Myocyte (in vitro differentiated cells): ENCODE measurements at places on chromosomes 13 and 19.

- no peak for DNase-seq
These were observed 2.9 kb downstream of the KLK15 start for GRCh38 chr19:50830266-50831025.

GRCh38 chr19:28454083-28454482 lies 758.9 kb downstream of the UQCRFS1 start:
- DNase-seq, result no peak

DNA sequence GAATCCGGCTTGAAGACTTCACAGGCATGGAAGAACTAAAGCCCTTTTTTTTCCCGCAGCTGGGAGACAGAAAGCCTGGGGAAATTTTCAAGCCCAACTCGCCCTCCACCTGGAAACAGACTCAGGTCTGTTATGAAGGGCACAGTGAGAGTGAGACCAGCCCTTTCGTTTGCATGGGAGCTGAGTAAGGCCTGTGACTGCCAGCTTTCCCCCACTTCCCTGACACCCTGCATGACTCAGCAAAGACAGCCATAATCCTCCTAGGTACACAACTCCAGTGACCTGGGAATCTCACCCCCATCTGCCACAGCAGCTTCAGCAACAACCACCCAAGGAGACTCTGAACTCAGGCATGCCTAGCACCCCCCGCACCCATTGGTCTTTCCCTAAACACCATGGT lies 87.6 kb upstream of the ZNF91 start:
- DNase-seq, result no peak

DNA sequence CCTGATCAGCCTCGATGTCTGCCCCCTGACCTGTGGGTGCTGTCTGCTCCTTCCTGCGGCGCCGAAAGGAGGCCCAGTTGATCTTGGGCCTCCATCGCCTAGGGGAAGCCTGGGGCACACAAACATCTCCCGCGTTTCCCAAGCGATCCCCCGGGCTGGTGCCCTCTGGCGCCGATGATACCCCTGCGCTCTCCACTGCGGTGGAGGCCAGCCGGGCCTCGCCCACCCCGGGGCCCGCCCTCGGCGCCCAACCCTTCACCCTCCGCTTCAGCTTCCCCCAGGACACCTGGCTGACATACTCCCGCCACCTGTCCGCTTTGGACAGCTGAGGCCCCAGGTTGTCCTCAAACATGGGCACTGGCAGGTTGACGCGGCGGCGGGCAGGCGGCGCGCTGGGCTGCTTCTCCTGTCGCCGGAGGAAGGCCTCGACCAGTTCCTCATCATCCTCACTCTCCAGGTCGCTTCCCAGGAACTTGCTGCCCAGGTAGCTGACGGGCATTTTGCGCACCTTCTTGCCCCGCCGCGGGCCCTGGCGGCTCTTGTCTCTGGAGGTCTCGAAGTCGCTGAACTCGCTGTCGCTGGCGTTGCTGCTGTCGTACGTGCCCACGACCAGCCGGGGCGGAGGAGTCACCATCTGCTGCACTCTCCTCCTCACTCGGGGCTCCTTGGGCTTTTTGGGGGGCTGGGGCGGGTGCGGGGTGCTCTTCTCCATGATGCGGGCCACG lies 1.3 kb downstream of the CCDC8 start:
- no peak for DNase-seq

DNA sequence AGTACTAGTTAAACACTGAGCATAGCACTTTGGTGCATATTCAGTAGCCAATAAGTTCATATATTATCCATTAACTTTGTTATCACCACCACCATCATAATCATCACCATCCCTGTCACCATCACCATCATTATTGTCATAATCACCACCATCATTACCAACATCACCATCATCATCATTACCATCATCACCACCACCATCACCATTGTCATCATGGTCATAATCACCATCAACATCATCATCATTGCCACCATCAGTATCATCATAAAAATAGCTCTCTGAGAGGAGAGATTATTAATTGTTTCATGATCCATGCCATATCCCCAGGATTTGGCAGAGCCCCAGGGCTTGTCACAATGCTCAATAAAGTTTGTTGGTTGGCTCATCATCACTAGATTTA lies 49.3 kb downstream of the MBD3L1 start:
- DNase-seq, result no peak

DNA sequence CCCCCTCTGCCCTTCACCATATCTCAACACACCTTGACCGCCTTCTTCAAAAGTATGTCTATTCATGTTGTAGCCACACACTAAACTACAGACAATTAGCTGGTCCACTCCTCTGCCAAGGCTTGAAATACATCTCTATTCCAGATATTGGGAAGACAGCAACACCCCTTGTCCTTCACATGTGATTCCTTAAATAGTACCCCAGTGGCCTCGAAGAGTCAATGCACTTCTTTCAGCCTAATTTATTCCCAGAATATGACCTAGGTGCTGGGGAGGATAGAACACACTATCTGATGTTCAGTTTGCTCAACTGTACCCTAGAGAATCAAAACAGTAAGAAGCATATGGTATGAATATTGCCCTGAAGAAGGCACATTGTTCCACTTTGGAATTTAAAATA lies 82.4 kb upstream of the DACH1 start:
- DNase-seq, result no peak

DNA sequence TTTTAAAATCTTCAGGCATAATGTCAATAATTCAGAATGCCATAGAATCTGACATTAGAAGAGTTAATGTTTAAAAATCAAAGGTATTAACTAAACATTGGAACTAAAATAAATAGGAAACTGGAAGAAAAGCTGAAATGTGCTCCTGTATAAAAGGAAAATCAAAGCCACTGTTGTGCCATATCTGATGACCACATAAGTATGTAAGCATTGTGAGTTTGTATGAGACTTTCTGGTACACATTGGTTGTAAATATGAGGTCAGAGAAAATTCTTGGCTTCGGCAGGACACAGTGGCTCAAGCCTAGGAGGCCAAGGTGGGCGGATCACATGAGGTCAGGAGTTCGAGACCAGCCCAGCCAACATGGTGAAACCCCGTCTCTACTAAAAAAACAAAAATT lies 48.3 kb upstream of the INTS6 start:
- DNase-seq, result no peak

- DNase-seq, result no peak
These were observed at the start of gene KLK12 for GRCh38 chr19:51034704-51035103. Gene KLK12 (minus strand): TSS chr19:51035002. CDS start chr19:51034621, 381 bp downstream.

- no peak for DNase-seq
These were observed 1.1 kb upstream of the PROZ start for GRCh38 chr13:113157206-113157928.
